Kidney (tissue), 22 donors: ENCODE measurements at places on chromosomes 6 and 20. TPM values are rescaled to one million over a fixed set of nuclear protein-coding genes. Genes with fewer than 3 reads are reported as not detected.

Gene HLA-DMB
- total RNA-seq, result 78.0 TPM

Gene CPNE5
- total RNA-seq, result 7.1 TPM

Gene ZC3H12D
- 3.7 TPM for total RNA-seq

Gene NINL
- 25.2 TPM for total RNA-seq

Gene DUSP15
- 13.2 TPM for total RNA-seq

Gene BYSL
- 14.3 TPM for total RNA-seq

Gene JAG1
- total RNA-seq, result 132 TPM

- no peak for DNase-seq
These were observed 56.5 kb downstream of the PRR18 start for GRCh38 chr6:166251655-166252054.

DNA sequence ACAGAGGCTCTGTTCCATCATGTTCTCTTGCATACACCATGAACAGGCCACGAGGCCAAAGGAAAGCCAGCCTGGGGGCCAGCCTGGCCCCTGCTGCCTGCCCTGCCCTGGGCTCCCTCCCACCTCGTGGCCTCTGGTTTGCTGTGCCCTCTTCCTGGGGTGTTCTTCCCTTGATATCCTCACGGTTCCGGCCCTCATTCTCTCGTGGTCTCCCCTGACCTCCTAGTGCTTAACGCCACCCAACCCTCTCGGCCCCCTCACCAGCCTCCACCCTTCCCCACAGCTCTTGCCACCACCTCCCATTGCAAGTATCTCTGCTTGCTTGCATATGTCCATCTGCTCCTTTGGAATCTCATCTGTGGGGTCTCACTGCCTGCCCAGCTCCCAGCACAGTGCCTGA, 73.0 kb downstream of the GNAS-AS1 start:
- no peak for DNase-seq

DNA sequence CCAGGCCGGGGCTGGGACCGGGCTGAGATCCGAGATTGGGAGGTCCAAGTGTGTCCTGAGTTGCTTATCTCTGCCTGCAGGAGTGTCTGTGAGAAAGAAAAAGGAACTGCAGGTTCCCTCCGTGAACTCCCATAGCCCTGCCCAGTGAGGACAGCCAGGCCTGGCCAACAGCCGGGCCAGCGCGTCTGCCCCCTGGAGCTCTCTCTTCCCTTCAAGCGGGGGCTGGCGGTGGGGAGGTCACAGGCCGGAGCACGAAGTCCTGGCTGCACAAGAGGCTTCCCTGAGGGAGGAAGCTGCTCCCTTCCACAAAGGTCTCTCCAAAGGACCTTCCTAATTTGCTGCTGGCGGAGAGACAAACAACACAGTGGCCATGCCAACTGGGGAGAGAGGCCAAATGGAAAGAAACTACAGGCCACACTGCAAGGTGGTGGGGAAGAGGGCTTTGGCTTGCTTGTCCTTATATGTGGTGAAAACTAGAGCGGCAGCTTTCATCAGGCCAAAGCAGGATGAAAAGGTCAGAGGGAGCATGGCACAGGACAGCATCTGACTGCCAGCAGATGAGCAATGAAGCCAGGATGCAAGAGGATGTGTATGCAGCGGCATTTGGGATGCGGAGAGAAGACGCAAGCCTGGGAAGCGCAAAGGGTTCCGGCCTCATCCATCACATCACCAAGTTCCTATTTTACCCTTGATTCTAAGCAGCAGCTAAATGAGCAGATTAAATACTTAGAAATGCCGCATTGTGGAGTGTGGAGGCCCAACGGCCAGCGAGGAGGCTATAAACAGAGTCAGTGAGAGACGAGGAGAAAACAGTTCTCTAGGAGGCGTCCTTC, 260.0 kb downstream of the ERMARD start:
- DNase-seq, result no peak

DNA sequence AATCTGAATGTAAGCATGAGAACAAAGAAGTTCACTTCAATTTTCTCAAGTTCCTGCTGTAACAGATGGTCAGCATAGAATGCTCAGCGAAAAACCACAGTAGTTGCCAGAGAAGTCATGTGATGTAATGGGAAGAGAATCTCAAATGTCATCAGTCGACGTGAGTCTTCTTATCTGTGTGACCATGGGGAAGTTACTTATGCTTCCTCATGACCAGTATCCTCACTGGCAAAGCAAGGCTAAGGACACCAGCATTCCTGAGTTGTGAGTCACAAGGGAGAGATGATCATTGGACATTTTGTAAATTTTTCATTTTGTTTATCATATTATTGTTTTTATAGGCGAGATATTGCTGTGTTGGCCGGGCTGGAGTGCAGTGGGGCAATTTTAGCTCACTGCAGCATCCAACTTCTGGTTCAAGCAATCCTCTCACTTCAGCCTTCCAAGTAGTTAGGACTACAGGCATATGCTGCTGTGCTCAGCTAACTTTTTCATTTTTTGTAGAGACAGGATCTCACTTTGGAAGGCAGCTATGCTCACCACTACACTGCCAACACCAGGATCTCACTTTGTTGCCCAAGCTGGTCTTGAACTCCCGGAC, 21.9 kb downstream of the SGK1 start:
- DNase-seq, result peak; percentile 79

DNA sequence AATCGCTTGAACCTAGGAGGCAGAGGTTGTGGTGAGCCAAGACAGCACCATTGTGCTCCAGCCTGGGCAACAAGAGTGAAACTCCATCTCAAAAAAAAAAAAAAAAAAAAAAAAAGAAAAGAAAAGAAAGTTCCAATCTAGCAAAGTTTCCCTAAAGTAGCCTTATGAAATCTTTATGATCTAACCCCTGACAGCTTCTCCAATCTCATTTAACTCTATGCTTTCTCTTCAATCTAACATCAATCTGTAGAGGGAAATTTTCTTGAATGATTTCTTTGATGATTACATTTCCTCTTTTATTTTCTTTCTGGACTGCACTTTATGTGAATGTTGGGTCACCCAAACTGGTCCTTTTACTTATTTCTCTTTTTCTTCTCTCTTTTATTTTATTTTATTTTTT, 2.2 kb upstream of the SLC18B1 start:
- no peak for DNase-seq

GRCh38 chr6:157380458-157380778, 572 bp upstream of the ZDHHC14 start:
- DNase-seq, result no peak

- no peak for DNase-seq
These were observed 47.3 kb downstream of the TSHZ2 start for GRCh38 chr20:53019464-53019863.
